SK-MEL-5 (cell line): ENCODE measurements at places on chromosomes 1 and 21.

- no peak for DNase-seq
Measured at GRCh38 chr1:48853006-48853405, 76.3 kb upstream of the BEND5 start.

DNA sequence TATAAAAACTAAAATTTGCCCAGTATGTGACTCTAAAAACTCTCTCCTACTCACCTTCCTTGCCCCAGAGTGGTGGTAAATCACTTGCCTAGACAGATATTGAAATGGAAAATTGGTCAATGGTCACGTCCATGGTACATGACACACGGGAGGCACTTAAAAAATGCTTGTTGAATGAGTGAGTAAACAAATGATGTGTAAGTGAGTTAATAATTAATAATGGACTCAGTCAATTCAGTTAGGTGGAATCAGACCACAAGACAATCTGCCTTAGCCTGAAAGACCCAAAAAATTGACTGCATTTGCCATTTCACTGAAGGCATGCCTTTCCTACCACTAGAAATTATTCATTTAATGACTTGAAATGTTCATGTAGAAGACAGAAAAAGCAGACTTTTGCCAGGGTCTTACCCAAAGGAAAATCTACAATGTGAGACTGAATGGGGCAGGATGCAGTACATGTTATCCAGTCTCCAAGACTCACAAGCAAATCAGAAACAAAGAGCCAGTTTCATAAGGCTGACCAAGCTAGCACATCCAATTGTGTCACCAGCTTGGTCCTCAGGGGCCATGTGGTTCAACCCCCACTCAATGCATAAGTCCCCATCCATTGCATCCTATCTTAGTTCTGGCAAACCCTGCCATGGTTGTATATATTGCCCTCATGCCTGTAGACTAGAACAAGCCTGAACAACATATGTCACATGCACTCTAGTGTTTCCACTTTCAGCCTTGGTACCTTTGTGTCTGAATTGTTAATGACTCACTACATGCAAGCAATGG lies 73.6 kb downstream of the TBX15 start:
- DNase-seq = no peak

DNA sequence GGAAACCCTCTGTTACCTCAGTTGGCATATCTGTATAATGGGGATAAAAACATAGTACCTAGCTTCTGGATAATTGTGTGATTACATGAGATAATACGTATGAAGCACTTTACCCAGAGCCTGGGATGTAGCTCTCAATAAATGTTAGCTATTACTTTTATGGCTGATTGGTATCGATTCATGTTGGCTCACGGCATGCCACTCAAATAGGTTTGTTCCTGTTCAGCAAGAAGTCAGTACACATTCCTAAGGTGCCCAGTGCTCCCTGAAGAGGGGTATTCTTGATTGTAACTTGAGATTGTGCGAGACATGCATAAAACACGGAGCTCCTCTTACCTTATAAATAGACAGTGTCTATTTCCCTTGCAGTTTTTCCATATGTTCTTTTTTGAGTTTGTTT lies 78.5 kb upstream of the GALNT2 start:
- DNase-seq = no peak

DNA sequence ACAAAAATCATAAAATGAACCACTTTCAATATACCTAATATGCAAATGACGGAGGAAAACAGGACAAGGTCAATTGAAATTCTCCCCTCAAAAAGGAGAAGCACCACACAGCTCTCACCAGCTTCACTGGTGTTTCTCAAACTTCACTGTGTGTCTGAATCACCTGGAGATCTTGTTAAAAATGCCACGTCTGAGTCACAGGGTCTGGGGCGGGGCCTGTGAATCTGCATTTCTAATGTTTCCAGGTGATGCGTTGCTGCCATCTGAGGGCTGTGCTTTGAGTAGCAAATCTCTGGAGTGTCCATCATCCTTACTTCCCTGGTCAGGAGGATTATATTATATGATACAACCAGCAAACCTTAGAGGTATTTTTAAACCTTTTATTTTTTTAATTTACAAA lies 9.0 kb downstream of the CLDN19 start:
- peak; percentile 16 for DNase-seq

DNA sequence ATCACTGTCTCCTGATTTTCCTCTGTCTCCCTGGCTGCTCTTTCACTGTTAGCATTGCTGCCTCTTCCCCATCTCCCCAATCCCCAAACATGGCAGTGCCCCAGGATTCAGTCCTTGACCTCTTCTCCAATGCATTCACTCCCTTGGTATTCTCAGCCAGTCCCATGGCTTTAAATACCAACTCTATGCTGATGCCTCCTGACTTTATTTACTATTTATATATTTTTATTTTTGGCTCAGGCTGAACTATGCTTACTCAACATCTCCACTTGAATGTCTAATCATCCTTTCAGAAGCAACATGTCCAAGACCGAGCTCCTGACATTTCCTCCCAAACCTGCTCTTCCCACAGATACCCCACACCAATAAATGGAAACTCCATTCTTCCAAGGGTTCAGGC lies 26.3 kb downstream of the NMNAT2 start:
- DNase-seq = no peak

DNA sequence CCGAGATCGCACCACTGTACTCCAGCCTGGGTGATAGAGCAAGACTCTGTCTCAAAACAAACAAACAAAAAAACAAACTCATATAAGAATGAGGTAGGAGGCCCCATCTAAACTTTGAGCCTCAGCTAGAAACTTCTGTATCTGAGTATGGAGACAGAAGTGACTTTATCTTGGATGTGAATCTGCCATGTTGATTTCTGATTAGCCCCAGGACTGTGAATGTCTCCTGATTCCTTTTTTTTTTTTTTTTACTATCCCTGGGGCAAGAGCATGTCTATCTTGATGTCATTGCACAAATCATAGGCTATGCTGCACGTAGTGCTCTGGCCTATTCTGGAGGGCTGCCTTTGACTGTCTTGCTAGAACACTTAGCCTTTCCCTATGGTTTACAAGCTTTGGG lies 211.0 kb downstream of the PTPRU start:
- DNase-seq = no peak
